ENCODE measurements at places on chromosomes 5 and 9. TPM values are rescaled to one million over a fixed set of nuclear protein-coding genes. Genes with fewer than 3 reads are reported as not detected.

DNAJC21 gene
- total RNA-seq: 42.9 TPM

GRCh38 chr5:36523926-36524325 lies 82.5 kb upstream of the SLC1A3 start:
- no peak for DNase-seq

DNA sequence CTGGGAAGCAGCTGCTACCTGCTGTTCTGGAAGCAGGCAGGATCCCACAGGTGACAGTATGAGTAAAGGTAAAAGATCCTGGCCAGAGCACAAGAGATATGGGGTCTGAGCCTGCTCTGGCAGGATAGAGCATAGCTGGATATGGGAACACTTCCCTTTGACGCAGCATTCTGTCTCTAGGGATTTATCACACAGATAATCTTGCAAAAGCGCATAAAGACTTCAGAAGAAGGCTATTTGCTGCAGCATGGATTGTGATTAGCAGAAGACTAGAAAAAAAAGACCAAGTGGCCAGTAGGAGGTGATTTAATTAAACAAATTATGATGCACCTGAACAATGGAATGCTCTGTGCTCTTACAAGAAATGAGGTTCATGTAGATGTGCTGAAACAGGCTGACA lies 52.4 kb upstream of the PWWP2A start:
- DNase-seq: no peak

HAVCR2 gene
- total RNA-seq: 5.0 TPM

INSL6 gene
- total RNA-seq: not detected

DNA sequence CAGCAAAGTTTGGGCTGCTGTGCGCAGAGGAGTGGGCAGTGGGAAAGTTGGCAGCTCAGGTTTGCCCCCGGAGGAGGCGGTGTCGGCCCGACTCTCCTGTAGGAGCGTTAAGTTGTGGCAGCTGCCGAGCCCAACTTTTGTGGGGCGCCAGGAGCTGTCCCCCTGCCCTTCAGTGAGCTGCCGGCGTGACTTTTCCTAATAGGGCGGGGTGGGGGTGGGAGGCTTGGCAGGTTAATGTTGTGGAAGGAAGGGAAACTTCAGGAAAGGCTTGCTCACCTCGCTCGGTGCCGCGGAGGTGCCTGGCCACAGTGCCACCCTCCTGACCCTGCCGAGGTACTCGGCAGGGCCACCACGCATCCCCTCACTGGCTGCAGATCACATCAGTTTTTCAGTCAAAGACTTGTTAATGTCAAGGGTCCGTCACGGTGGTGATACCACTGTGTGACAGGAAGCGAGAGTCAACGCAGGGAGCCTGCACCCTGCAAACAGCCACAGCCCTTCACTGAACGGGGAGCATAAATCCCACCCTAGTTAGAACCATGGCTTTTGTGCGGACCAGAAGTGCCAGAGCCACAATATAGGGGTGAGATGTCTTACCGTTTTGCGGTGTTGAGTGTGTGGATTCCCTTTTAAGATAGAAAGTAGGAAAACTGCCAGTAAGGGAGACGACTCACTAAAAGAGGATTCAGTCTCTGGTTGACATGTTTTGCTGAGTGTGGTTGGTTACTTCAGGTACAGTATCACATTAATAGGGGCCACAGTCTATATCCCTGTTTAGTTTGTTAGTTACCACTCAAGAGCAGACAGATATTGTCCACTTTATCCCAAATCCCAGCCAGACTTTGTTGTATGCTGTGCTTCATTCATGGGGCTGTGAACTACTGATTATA lies 796 bp downstream of the LNPEP start:
- peak; percentile 58 for DNase-seq

DNA sequence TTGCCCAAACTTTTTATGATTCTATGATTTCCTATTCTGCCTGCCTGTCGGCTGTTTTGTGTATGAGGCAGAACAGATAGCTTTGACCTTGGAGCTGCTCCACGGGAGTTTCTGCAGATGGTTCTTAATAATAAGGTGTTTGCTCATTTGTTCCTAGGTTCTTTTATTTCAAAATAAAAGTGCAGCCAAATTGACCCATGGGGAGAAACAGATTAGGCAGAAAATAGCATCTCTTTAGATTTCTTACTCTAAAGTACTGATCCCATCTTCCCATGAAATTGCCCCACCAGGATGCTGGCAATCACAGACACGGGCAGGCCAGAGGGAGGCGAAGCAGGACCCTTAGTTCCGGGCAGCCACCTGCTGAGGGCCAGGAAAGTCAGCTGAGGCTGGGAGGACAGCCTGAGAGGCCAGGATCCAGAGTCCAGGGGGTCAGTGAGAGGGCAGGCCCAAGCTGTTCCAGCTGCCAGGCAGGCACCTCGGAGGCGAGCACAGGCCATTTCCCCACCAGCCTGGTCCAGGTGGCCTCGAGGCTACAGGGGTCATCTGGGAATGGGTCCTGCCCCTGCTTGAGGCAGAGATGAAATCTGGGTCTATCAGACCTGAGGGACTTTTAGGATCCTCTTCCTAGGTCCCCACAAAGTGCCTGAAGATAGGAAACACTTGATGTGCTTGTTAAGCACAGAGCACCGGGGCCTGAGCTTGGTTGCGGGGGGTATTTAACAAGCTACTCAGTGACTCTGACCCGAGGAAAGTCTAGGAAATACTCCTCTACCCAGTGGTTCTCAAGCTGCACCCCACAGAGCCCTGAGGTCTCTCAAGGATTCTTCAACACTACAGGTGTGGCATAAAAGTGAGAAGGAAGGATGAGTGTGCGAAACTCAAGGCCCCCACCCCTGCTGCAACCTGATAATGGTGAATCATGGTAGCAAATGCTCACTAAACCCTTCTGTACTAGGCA lies 145.4 kb downstream of the CMYA5 start:
- DNase-seq: no peak

- no peak for DNase-seq
Measured at GRCh38 chr5:4222147-4222546, 626.5 kb downstream of the IRX1 start.

MLANA gene
- not detected for total RNA-seq

DNA sequence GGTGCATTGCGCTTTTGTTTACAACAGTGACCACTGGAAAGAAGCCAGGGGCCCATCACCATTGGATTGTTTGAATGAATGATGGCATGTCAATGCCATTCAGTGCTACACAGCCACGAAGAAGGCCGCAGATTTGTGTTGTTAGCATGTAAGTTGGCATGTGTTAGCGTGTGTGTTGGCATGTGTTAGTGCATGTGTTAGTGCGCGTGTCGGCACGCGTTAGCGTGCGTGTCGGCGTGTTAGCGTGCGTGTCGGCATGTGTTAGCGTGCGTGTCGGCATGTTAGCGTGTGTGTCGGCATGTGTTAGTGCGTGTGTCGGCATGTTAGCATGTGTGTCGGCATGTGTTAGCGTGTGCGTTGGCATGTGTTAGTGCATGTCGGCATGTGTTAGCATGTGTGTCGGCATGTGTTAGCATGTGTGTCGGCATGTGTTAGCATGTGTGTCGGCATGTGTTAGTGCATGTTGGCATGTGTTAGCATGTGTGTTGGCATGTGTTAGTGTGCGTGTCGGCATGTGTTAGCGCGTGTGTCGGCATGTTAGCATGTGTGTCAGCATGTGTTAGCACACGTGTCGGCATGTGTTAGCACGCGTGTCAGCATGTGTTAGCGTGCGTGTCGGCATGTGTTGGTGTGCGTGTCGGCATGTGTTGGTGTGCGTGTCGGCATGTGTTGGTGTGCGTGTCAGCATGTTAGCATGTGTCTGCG lies 15.3 kb upstream of the ANKRD33B start:
- DNase-seq: no peak

GOLM1 gene
- total RNA-seq: 0.52 TPM

SPATA31C1 gene
- total RNA-seq: not detected
